ENCODE measurements at places on chromosomes 5 and 9.

DNA sequence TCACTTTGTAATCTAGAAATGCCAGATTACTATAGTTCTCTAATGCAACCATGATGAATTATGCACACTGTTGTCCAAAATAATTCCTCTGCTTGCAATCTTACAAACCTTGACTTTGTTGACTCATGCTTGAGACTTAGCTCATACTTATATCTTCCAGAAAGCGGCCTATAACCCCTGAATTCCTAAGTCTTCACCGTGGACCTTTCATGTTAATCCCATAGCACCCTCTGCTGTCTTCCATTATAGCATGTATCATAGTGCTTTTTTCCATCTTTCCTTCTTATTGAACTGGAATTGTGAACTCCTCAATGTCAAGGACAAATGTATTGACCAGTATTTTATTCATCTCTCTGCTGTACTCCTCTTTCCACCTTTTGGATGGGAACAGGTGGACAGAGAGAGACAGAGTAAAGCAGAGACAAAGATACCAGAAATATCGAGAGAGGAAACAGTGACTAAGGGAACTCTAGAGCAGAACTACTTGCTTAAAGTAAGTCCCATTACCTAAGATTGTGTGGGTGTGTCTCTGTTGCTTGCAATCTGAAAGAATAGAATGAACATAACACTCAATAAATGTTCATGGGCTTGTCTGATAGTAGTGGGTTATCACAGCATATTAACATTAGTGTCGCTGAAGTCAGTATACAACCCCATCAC is 110.0 kb downstream of the LURAP1L start:
- no peak for DNase-seq

- DNase-seq: no peak
These were observed 100.1 kb downstream of the RAPGEF6 start for GRCh38 chr5:131534974-131535373.

- no peak for DNase-seq
These were observed 255.5 kb downstream of the TRIM32 start for GRCh38 chr9:116942593-116943061.

- no peak for DNase-seq
These were observed 446.8 kb upstream of the CDH18 start for GRCh38 chr5:20434786-20435185.

GRCh38 chr5:849651-850301 is 1.0 kb downstream of the ZDHHC11 start:
- no peak for DNase-seq

DNA sequence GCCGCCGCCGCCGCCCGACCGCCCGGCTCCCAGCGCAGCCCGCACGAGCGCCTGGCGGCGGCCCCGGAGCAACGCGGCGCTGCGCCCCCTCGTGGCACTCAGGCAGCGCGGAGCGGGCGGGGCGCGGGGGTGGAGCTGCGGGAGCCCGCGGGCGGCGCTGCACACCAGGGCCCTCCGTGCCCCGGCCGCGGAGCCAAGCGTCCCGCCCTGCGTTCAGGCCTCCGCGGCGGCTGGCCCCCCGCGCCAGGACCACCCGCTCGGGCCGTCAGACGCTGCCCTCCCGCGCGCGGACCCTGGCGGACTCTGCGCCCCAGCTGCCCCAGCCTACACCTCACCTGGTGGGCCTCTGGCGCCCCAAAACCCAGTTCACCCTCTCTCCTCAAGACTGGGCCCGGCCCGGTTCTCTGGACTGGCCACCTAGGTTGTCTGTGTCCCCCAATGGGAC is at the start of gene RASGEF1C:
Gene RASGEF1C, minus strand, starts transcription at position 75 of the 445 bp plus-strand sequence. CDS start 71,159 bp downstream, outside the sequence.
- DNase-seq: peak; percentile 85

DNA sequence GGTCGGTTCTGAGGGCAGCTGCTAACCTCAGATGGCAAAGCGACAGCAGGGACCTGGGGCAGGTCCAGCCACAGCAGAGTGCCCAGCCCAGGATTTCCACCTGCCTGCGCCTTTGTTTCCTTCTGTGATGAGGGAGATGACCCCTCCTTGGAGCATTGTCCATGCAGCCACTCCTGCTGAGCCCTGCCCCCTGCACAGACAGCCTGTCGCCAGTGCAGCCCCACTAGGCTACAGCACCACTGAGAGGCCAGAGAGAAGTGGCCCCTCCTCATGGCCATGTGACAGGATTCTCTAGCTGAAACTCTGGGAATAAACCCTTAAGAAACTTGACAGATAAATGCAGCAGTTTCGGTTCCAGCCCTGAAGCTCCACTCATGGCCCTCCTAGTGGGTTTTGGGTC is 10.5 kb upstream of the MRNIP start:
- no peak for DNase-seq

DNA sequence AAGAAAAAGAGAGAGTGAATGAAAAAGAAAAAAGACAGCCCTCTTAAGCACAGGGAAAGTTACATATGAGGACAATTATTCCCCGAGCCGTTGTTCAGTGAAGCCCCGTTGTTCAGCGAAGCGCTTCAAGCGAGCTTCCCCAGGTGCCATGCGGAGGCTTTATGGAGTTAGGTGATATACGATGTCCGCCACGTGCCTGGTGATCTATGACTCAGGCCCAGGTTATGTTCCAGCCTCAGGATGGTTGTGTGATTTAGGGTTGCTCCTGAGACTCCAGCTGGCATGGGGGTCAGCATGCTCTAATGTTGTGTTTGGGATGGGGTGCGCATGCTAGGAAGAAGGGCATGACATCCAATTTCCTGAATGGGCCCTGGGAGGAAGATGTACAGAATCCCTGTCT is 365.6 kb downstream of the CDK5RAP2 start:
- no peak for DNase-seq

- no peak for DNase-seq
These were observed 1.9 kb upstream of the GPBP1 start for GRCh38 chr5:57171816-57172465.

DNA sequence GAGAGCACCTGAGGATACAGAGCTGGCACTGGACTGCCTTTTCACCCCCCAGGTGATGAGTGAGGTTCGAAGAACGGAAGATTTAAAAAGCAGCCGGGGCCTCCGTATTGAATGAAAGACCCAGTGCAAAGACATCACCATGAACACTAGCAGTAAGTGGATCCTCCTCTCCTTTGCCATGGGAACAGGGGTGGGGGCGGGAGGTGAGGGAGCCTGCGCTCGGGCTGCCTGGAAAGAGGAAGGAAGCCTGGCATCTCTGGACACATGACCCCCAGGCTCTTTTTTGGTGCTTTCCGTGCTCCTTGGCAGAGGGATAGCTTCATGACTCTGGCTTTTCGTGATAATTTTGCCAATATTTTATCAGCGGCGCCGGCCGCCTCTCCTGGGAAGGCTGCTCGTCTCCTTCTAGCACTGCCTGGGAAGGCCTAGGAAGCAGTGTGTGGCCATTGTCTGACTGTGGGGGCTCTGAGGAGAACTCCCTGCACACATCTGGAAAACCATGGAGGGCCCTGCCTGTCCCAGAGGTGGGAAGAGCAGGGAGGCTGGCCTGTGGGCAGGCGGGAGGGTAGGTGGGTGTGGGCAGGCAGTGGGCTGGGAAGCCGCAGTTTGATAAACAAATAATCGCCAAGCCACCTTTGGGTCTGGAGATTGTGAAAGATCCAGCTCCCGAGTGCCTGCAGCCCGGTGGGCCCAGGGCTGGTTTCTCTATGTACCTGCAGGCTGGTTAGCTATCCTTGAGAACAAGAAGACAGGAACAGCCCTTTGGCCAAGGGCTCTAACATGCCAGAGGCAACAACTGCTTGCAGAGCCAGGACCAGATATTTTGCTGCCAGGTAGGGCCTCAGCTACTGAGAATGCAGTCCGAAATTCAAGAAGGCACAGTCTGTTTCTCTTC is 911 bp downstream of the ABLIM3 start:
- DNase-seq: no peak

DNA sequence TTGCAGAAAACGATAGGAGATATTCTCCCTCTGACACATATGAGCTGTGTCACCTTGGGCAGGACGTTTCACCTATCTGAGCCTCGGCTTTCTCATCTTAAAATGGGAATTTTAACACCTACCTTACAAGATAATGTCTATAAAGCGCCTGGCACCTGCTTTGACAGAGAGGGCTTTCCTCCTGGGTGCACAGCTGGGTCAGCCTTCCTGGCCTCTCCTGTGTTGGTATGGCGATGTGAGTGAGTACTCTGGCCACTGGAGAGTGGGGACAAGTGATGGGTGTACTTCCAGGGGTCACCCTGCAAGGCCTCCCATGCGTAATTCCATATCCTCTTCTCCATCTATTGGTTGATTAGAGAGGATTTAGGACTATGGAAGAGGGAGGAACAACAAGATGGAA is 113.1 kb upstream of the SMIM23 start:
- no peak for DNase-seq

- DNase-seq: no peak
These were observed 130.7 kb downstream of the PRKACG start for GRCh38 chr9:68883224-68883623.

DNA sequence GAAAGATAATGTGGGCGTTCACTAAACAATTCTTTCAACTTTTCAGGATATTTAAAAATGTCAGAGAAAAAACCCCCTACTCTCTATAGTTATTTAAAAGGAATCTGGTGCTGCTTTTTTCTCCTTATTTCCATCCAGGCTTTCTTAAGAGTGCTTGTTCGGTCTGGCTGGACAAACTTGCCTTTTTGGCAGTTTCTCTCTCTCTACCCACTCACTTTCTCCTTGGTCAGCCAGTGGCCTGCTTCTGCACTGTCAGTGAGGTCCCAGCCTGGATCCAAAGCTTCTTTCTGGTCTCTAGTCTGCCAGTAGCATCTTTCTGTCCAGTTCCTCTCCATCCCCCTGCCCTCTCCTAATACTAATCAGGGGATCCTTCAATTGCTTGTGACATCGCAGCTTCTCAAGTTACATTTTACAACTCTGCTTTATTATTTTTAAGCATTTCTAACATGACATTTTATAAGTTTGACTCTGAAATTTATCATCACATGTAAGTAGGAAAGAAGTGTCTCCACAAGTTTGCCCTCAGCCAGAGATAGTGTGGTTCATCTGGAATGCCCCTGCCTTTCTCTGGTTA is 50.4 kb downstream of the PIK3R1 start:
- DNase-seq: no peak

DNA sequence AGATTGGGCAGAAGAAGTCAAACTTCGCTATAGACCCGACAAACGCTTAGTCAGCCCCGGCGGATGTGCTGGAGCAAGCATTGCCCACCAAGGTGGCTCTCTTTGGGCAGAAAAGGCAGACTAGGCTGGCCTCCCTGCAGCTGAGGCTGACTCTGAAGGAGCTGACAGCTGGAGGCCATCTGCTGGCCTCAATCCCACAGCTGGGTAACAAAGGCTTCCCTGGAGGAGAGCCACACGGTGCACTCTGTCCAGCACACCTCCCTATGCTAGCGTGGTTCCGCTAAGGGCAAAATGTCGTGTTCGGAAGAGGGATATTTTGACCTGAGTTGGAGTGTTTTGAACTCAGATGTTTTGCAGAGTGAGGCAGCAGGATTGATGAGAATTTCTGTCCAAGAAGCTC is 103.5 kb upstream of the PTCH1 start:
- no peak for DNase-seq

GRCh38 chr5:172617817-172618216 is 23.2 kb upstream of the NEURL1B start:
- DNase-seq: no peak

DNA sequence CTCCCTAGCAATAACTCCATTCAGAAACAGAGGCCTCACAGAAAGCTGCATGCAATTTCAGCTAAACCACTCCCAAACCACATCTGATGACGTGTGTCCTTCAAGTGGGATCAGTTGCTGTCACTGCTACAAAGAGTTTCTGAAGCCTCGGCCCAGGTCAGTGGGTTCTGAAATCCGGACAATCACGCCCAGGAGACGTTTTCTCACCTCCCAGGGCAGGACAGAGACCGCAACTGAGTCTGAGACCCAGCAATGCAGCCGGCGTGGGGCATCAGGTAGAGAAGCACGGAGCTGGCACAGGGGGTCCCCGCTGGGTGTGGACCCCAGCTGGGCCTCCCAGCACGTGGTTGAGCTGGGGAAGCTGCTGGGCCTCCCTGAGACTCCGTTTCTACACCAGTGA is 2.6 kb upstream of the UBE2QL1 start:
- DNase-seq: no peak

- no peak for DNase-seq
These were observed 112.6 kb downstream of the CAVIN4 start for GRCh38 chr9:100690438-100690837.

DNA sequence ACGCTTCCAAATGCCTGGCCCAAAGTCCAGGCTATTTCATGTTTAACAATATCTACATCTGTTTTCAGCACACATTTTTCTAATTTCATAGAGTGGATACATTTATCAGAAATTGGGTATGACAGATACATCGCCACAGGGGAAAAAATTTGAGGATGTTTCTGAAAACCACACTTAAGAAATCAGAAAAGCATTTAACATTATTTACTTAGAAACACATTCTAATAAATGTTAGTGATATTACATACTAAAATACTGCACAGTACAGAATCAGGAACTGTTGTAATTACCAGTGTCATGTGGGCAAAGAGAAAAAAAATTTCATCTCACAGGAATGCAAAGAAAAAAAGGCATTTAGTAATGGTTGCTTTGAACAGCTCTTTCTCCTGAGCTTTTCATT is 310.5 kb upstream of the KIF2A start:
- no peak for DNase-seq

DNA sequence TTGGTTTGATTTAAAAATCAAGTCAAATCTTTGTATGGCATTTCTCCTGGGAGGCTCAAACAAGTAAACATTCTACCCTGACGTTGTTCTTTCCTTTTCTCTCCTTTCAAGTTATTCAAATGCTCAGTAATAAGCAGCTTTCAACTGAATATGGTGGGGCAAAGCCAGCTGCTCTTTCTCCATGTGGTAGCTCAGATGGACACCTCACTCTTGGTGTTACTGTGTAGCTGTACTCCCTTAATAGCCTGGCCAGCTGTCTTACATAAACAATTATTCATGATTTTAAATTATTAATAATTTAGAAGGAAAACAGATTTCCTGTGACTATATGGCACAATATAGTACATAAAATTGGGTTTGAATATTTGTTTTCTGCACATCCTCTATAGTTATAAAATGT is 165.2 kb downstream of the PDE4D start:
- DNase-seq: no peak

DNA sequence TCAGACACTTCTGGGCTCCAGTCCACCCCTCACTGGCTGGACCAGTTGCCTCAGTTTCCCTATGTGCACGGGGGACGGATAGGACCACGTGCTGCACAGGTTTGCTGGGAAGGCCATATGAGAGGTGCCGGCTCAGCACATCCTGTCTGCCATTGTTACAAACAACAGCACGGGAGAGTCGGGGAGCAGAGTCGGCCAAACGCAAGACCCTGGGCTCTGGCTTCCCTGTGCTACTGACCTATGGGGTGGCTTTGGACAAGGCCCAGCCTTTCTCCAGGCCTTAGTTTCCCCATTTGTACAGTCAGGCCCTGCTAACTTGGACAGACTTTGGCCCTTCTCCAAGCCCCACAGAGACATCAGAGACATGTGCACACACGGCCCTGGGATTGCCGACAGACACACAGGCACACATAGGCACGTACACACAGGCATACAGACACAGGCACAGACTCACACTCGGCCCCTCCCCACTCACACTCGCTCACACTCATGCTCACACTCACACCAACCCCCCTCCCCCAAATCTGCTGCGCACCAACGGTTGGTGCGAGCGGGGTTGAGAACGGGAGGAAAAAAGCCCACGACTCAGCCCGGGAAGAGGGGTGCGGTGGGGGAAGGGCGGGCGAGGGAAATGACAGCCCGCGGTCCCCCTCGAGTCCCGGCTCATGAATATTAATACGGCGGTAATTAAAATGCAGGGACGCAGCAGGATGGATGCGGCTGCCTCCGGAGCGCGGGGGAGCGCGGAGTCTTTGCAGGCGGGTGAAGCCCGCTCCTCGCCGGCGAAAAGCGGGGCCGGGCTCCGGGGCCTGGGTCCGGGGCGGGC is 133.0 kb downstream of the C9orf50 start:
- DNase-seq: no peak

Measured in activated naive CD4-positive, alpha-beta T cell treated with anti-CD3 and anti-CD28 coated beads, Interleukin-2, amount 50 U/mL, for 72 hours (primary cell).